NCI-H774 (cell line): ENCODE measurements at places on chromosomes 6 and 20.

DNA sequence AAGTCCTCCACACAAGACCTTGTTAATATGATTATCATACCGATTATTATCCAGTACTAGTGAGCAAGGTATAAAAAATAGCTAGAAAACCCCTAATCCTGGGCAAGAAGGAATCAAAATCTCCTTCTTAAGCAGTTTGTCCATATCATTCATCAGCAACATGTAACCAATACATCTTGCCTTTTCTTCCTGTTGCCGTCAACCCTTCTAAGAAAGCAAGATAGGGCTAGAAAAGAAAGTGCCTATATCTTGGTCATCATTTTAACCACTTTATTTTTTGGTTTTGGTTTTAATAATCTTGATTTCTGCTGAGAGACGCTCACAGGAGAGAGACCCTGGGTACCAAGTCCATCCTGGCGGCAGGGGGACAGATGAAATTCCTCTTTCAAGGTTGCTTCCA lies 27.2 kb upstream of the PREX1 start:
- DNase-seq = no peak

- DNase-seq = no peak
These were observed 24.6 kb upstream of the HTR1B start for GRCh38 chr6:77487808-77488425.

GRCh38 chr20:8876366-8876765 lies 192.5 kb upstream of the PLCB4 start:
- no peak for DNase-seq

DNA sequence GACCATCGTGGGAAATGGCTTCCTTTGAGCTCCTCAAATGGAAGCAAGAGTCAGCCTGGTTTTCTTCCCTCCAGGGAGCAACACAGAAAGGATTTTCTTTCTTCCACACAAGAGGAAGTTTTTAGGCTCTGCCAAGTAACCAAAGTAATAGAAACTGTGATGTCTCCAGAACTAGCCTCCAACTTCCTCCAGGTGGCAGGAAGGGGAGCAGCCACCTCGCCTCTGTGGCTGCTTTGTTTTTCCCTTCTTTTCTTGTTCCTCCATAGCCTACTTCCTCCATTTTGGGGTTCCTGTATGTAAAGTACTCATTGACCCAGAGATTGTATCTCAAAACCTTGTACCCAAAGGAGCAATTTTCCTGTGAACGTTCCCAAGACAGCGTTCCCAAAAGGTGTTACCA lies 32.7 kb upstream of the CCR6 start:
- DNase-seq = no peak

DNA sequence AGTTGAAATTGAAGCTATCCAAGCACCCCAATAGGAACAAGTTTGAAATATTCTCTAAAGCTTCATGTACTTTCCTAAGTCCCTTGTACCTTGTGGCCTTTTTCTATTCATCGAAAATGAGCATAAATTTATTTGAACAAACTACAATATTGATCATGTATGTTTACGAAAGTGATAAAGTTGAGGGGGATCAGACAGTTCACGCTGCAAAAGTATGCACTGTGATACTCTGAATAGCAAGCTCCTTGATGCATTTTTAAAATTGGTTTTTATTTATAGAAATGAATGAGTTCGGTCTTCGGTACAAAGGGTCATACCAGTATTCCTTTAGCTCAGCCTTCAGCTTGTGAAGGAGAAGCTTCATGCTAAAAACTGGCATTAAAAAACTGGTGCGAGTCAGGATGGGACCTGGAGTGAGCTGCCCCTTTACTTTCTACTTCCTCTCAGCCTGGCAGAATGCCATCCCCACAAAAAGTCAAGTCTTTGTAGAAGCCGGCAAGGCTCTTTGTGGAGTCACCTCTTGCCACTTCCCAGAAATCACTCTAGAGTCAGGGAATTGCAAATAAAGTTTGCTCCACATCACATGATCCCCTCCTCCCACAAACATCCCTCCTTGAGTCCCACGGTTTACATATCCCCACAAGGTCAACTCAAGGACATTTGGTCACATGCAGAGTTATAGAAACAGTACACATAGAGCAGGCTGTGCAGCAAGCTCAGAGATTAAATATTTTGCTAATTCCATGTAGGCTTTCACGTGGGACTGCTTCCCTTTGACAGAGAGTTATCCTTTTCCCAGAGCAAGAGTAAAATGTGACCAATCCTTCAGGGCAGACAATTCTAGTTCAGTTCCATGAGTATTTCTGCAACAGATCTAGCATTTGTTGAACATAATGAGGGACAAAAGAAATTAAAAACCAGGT lies 34.6 kb upstream of the ADGRF1 start:
- DNase-seq = no peak

GRCh38 chr20:1389703-1390580 lies 2.9 kb downstream of the FKBP1A start:
- no peak for DNase-seq

GRCh38 chr6:47420394-47421371 lies 56.9 kb upstream of the CD2AP start:
- no peak for DNase-seq

GRCh38 chr20:37697314-37697713 lies 3.5 kb downstream of the CTNNBL1 start:
- no peak for DNase-seq

GRCh38 chr6:14089224-14089623 lies 28.3 kb upstream of the CD83 start:
- no peak for DNase-seq

DNA sequence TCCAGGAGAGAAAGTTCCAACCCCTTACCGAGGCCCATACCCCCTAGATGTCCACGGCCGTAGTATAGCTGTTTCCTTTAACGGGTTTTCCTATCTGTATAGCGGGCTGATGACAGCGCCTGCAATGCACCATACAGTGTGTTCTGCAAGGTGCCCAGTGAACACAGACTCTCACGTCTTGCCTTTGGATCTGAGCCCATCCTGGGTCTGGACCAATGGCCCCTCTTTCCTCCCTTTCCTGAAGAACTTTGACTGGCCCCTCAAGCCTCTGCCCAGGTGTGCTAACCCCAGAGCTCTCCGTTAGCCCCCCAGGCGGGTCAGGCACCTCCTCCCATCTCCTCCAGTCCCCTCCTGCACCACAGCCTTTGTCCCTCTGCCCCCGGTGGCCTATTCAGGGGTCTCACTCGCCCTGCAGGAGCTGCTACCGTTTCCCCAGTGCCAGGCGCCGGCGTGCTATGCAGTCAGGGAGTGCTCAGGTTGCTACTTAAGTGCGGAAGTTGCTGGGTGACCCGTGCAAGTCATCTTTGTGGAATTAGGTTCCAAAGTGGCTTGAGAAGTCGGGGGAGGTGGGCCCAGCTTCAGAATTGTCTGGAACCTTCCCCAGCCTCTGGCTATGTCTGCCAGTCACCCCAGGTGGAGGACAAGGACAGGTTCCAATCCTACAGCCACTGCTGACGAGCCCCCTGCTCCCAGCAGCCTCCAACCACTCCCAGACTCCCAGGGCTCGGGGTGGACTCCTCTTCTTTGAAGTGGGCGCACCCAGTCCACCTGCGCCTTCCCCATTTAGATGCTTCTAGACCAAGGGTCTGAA lies 35.0 kb upstream of the ZBP1 start:
- DNase-seq = no peak

DNA sequence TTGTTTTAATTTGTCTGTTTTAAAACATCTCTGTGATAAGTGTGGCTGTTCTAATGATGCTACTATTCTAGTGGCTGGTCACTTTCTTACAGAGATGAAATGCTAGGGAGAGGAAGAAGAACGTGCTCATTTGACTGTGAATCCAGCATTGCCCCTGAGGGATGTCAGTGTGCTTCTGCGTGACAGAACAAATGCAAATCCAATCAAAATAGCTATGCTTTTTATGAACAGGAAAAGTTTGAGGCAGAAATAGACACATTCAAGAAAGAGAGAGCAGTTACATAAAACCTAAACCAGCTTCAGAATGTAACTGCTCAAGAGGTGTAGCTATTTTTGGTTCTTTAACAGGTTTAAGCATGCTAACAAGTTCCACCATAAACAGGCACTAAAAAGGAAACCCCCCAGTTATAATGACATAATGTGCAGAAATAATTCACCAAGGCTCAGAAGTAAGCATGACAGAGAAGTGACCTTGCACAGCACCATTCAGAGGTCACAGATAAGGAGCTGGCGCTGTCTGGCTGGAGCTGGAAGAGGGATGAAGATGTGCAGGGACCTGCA lies 385.3 kb downstream of the EPM2A start:
- DNase-seq = no peak

DNA sequence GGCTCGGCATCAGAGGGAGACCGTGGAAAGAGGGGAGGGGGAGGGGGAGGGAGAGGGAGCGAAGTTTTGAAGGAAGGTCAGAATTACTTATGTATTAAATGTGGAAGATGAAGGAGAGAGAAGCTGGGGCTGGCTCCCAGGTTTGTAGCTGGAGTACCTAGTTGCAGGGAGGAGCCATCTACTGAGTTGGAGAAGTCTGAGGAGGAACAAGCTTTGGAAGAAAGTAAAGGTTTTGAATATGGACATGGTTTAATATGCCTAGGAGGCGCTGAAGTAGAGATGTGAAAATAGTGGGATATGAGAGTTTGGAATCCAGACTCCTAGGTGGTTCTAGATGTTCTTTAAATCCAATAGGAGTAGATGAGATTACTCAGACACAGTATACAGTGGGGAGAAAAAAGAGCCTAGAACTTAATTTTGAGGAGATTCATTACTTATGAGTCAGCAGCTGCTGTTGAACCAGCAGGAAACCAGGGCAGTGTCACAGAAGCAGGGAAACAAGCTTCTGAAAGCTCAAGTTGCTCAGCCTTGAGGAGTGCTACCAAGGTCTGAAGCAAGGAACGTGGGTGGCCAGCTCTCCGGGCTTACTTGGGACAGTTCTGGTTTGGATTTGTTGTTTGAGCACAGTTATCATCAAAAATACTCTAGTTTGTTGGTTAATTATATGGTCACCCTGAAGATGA lies 149.3 kb downstream of the UTRN start:
- DNase-seq = no peak

DNA sequence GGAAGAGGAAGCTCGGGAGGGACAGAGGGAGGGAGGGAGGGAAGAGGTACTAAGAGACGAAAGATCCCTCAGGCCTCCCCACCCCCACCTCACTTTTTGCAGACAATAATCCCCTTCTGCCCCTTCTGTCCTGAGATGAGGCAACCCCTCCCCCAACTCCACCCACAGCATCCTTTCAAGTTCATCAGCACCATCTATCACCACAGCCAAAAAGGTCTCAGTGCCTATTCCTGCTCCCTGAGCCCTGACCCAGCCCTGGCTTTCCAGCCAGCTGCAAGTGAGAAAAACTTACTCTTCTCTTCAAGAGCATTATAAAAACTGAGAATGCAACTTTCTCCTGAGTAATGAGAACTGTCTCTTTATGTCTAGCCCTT lies 133.2 kb upstream of the LRFN2 start:
- DNase-seq = no peak

GRCh38 chr20:64261138-64261537 lies 5.6 kb downstream of the PCMTD2 start:
- DNase-seq = no peak

DNA sequence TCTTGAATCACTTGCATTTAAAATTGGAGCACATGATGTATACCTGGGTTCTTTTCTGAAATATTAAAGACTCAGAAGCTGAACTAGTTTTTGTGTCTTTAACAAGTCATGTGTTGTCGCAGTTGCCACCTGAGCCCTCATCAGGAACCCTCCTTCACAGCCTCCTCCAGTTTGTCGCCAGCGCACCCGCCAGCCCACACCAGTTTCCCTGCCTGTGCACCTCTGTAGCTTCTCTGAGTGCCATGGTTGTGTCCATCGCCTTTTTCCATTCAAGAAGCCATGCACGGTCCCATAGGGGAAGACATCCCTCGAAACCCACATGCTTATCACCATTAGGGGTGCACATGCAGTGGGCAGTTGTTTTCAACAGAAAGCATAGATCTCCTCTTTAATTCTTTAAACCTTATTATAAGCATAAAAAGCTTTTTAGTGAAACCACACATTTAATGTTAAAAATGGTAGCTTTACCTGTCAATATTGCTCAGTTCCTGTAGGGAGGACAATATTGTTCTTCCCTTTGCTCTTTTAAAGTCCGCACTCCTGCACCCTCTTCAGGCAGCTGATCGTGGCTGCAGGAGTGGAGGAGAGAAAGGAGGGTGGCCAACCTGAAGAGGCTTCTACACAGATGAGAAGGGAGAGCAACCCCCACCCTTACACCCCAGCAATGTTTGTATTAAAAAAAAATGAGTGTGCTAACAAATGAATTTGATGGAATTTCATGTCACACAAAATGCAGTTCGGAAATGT lies 121.9 kb downstream of the CFAP61 start:
- DNase-seq = no peak

DNA sequence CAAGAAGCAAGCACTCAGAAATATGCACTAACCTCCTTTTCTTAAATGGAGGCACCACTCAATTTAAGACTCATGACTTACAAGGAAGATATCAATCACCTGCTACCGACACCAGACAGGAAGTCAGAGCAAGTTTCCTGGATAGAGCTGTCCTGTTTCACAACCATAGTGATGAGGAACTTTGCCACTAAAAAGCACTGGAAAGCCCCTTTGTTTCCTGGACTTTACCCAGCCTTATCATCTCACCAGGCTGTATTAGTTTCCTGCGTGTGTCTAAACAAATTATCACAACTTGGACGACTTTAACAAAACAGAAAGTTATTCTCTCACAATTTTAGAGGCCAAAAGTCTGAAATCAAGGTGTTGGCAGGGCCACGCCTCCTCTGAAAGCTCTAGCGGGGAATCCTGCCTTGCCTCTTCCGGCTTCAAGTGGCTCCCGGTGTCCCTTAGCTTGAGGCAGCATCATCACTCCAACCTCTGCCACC lies 253.8 kb upstream of the STXBP5 start:
- DNase-seq = no peak

DNA sequence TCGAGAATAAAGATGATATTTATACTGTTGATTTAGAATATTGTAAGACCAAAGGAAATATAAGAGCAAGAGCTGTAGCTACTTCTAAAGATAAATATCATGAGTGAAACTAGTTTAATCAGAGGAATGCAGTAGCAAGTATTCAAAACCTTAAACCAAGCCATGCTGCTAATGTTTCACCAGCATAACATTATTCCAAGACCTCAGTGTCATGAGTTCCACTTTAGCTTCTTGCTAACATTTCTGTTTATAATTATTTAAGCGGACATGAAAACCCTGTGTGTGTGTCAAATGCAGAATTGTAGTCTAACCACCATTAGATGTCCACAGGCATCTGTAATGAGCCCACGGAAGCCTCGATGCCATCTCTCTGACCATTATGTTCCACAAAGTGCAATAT lies 752.6 kb upstream of the MARCKS start:
- DNase-seq = no peak

DNA sequence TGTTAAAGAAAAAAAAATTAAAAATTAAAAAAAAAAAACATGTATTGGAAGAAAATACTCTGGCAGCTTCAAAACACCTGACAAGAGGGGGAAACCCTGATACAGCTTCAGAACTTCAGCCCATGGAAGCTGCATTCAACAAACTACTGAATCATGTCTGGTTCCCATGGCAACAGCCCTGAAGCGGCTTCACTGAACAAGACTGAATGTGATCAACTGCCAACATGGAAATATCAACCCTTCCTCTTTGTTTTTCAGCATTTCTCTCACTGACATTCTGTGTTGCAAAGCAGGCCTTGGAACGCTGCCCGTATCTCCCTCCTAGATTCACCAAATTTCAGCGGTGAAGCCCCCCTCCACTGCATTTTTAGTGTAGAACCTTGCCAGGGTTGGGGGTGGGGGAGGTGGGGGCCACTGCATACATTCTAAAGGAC lies 91.3 kb upstream of the SHLD1 start:
- DNase-seq = peak; percentile 25

- no peak for DNase-seq
These were observed 80.3 kb upstream of the AFDN start for GRCh38 chr6:167746390-167746907.
